Activated CD4-positive, alpha-beta memory T cell treated with anti-CD3 and anti-CD28 coated beads, Interleukin-2, amount 10 ng/mL, durations not matched to agents 7 days and 5 days (primary cell): ENCODE measurements at places on chromosomes 7 and 10.

GRCh38 chr7:118140468-118140867 lies 43.5 kb upstream of the LSM8 start:
- no peak for DNase-seq

DNA sequence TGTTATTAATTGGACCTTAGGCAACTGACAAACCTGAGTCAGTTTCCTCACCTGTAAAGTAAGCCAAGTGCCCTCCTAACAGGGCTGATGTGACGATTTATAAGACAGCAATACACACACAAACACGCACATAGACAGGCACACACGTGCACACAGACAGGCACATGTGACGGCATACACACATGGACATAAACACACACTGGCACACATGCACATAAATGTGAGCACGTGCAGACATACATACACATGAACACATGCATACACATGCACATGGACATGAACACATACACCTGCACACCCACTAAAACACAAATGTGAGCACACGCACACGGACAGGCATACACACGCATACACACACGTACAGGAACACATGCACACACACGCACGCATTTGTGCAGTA lies 148.9 kb downstream of the PRKCQ start:
- DNase-seq, result no peak

DNA sequence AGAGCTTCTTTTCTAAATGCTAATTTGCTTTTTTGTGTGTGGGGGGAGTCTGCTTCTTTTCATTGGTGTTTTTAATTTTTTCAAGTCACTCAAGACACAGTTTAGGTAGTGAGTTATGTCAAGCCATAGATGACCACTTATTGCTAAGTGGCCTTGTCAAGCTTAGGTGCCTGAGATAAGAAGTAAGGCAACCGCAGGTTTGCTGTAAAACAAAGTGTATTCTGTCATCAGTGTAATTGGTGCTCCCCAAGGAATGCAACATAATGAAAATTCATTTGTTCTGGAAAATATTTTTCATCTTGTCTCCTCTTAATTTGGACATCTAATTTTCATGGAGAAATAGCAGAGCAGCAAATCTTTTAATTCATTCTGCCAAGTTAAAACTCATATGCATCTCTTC lies 249.6 kb downstream of the EXOC4 start:
- DNase-seq, result no peak

DNA sequence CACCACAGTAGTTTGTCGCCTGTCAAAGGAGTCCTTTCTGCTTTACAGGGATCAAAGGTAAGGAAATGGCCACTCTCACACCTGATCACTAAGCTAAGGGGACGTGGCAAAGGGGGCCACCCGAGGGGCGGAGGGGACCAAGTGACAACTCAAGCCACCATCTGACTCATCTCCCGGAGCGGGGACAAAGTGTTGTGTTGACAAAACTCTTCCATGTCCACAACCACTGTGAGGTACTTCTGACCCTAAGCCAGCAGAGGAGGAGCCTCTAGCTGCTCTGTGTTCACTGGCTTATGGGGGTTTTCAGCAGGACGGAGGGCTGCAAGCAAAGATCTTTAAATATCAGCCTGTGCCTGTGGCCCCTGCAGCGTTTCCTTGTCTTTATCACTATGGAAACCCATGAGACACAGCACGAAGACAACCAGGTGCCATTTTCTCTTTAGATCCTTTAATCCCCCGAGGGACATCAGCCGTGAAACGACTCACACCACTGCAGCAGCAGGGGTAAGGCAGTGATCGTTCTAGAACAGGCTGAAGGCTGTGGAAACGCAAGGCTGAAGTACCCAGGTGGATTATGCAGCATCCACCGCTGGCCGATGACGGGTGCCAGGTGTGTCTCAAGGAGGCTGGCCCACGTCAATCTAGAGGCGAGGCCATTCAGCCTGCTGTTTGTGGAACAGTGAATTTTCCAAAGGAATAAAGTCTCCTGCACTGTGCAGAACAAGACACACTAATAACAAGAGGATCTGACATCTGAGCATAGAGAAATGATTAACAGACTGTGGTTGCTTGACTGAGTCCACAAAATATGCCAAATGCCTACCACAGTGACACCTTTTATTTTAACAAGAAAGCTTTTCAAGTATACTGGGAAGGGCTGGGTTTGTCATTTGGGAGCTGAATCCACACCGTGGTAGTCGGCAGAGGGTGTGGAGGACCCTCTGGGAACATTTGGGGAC lies 26.6 kb upstream of the DDC start:
- DNase-seq, result no peak
